ENCODE measurements at places on chromosomes 2 and 18.

GRCh38 chr2:110773401-110773921 lies 41.1 kb downstream of the ACOXL start:
- DNase-seq = no peak

GRCh38 chr2:207110310-207110709 lies 55.4 kb downstream of the KLF7 start:
- no peak for DNase-seq

DNA sequence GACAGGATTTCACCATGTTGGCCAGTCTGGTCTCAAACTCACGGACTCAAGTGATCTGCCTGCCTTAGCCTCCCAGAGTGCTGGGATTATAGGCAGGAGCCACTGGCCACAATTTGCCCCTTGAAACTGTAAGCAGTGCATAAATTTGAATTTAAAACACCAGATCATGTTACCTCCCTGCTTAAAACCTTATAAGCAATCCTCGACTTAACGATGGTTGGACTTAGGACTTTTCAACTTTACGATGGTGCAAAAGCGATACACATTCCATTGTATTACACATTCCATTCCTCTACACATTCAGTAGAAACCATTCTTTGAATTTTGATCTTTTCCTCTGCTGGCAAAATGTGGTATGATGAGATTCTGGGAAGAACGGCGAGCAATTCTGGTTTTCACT lies 23.2 kb upstream of the EFR3B start:
- DNase-seq = no peak

GRCh38 chr18:37460604-37461003 lies 105.0 kb downstream of the CELF4 start:
- DNase-seq = no peak

DNA sequence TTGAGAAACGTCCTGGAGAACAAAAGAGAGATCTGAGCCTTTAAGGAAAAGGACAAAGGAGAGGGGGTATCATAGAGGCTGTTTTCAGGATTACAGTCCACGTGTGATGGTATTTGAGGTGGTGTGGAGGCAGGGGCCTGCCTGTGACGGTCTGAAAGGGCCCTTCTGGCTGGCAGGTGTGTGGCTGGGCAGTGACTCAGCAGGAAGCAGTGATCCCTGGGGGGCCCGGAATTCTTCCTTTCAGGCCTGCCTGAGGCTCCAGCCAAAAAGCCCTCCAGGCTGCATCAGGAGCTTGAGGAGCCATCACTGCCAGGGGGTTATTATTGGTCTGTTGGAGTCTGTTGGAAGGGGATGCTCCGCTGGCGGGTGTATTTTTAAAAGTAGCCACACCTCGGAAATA lies 97.2 kb upstream of the TMEM18 start:
- no peak for DNase-seq

DNA sequence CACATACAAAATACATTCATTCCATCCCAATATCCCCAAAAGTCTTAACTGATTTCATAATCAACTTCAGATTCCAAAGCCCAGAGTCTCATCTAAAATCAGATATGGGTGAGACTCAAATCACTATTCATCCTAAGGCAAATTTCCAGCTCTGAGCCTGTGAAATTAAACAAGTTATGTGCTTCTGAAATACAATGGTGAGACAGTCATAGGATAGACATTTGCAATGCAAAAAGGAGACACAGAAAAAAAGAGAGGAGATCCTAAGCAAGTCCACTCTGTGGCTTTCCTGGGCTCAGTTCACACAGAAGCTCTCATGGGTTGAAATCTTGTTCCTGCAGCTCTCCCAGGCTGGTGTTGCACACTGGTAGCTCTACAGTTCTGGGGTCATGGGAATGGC lies 18.3 kb downstream of the ZNF892 start:
- no peak for DNase-seq

DNA sequence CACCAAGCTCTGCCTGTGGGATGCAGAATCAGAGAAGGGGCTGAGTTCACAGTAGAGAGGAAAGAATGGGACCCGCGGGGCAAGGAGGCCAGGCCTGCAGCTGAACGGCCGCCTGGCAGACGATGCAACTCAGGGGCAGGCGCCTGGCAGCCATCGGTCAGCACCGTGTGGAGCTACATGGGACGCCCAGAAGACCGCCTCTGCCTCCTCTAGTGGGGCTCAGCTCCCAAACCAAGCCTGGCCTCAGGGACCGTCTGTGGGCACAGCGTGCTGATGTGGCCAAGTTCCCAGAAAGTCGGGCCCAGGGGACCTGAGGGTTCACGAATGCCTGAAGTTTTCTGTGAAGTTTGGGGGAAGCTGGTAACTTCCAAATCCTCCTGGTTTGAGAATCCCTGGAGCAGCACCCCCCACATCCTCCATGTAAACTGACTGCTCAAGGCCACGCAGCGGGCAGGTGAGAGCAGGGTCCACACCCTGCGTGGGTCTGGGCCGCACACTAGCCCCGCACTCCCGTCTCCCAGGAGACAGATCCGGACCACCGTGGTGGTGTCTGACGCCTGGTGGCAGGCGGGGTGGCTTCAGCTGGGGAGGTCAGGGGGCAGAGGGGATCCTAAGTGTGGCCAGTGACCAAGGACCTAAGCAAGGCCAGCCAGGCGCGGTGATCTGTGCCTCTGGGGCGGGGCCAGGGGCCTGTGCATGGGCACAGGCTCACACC lies 14.6 kb downstream of the SNORC start:
- DNase-seq = no peak

DNA sequence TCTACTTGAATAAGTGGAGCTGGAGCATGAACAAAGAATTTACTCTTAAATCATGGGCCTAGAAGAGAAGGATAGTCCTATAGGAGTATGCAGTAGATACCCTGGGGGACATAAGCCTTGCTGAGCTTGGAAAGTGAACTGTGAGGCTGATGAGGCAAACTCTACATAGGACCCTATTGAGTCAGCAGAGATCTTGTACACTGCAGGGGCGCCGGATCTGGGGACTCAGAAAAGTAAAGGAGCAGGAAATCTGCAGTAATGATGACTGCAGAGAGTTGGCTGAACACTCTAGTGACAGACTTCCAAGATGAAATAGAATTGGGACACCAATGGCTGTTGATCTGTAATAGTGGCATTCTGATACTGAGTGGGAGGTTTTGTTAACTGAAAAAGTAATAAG lies 543.7 kb downstream of the XIRP2 start:
- DNase-seq = no peak

DNA sequence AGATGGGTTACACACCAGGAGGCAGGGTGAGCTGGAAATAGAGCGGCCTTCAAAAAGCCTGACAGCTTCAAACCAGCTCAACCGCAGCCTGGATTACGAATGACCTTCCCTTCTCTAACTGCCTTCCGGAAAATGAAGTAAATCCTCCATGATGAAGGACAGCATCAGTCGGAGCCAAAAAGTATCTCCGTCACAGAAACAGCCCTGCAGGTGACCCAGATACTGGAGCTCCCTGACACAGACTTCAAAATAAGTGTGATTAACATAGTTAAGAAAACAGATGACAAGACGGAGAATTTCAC lies 10.3 kb upstream of the CIB4 start:
- no peak for DNase-seq

DNA sequence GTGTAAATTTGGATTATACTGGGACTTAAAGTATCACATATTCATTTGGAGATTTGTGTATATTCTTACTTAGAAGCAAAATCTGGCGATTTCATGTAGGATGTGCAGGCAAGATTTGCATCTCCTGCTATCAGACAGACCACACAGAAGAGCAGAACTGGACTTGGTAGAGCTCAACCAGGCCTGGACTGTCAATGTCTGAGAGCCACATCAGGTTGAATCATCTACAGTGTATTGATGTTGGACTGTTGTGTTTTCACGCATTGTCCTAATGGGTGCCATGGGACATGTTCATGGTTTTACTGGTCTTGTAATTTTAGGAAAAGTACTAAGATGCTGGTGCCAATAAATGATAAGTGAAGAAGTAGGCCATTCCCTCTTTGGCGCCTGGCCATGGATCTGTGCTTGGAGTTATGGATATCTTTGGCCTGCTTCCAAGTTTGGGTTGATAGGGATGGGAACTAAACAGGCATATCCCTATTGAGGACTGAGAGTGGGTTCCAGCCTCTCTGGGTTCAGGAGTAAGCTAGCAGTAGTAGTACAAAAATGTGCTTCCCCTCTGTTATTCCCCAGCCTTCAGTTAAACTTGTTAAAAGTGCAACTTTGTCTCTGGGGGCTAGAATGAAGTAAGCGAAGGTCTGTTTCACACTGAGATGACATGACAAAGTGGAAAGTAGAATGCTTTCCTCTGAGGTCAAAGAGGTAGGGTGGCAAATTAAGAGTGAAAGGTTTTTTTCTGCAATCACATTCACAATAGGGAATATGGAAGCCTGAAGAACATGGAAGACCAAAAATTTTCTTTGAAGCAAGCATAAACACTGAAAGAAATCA lies 49.2 kb upstream of the NEMP2 start:
- DNase-seq = peak; percentile 65

GRCh38 chr18:31950583-31950982 lies 7.7 kb upstream of the TRAPPC8 start:
- DNase-seq = no peak

DNA sequence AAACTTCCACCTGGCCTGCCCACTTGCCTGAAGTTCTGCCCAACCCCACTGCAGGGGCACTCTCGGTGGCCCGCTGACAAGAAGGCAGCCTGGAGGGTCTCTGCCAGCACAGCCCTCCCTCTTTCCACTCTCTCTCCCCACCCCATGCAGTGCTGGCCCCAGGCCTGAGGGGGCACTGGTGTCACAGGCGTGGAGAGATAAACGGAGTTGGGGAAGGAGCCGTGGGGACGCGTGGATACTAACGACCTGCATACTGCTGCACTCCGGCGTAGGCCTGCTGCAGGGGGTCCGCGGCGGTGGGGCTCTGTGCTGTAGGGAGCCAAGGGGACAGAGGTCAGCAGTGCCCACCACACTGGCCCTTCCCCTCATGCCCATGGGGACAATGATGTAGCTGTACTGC lies 299.3 kb downstream of the CELF4 start:
- no peak for DNase-seq

- DNase-seq = no peak
Measured at GRCh38 chr2:58906081-58906645, 665.0 kb upstream of the FANCL start.

DNA sequence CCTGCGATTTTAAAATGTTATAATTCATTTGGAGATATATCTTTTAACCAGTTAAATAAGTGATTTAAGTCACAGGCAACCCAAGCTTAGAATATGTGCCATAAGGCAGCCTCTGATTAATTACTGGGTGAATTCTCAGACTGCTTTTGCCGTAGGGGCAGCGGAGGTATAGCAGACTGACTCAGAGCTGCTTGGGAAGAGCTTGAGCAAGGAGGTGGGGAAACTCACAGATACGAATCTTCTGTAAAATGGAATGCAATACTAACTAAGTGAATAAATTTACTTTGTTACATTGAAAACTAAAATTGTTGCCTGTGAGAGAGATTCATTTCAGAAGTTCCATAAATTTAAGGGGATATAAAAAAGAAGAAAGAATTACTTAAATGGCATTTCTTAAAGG lies 115.4 kb downstream of the KYNU start:
- DNase-seq = no peak

GRCh38 chr18:78860117-78860516 lies 119.5 kb upstream of the SALL3 start:
- no peak for DNase-seq

GRCh38 chr2:65059071-65059470 lies 2.9 kb downstream of the CEP68 start:
- DNase-seq = no peak

DNA sequence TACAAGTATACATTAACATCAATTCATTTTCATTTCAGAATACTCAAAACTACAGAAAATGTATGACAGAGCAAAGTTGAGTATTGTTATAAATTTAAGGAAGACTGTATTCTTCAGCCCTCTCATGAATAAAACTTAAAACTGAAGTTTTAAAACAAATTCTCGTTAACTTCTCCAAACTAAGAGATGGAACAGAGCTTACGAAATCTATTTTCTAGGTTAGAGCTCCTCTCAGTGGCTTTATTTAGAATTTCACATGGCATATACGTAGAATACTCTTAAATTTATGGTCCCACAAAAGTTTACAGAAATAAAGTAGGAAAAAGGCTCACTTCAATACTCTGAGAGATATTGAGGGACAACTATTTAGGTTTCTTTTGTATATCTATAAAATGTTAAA lies 612.1 kb downstream of the KCNJ3 start:
- DNase-seq = peak; percentile 44

GRCh38 chr18:46842583-46842982 lies 74.7 kb downstream of the PIAS2 start:
- DNase-seq = no peak

DNA sequence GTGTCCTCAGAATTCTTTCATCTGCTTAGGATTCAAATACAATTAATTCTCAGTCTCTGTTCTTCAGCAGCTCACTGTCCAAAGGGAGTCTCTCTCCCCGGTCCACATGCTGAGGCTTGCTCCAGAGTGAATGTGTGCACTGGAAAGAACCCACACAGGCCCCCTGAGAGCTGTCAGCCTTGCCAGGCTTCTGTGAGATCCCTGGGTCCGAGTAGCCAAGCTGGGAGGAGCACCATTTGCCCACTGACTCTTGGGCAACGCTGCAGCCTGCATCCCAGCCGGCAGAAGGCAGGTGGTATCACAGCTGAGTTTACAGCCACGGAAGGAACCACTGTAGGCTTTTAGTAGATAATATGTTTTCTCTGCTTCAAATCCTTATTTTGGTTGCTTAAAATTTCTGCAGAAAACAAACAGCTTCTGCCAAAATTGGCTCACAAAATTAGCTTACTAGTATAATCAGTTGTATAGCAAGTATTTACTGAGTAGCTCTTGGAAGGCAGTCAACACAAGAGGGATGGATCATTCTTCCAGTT lies 21.4 kb upstream of the LTBP1 start:
- DNase-seq = no peak

GRCh38 chr2:196968516-196968915 lies 42.0 kb upstream of the PGAP1 start:
- no peak for DNase-seq

Measured in GM12865 (cell line).